ENCODE measurements at places on chromosomes 5 and 9.

GRCh38 chr9:109383356-109383755 lies 62.5 kb upstream of the EPB41L4B start:
- no peak for DNase-seq

DNA sequence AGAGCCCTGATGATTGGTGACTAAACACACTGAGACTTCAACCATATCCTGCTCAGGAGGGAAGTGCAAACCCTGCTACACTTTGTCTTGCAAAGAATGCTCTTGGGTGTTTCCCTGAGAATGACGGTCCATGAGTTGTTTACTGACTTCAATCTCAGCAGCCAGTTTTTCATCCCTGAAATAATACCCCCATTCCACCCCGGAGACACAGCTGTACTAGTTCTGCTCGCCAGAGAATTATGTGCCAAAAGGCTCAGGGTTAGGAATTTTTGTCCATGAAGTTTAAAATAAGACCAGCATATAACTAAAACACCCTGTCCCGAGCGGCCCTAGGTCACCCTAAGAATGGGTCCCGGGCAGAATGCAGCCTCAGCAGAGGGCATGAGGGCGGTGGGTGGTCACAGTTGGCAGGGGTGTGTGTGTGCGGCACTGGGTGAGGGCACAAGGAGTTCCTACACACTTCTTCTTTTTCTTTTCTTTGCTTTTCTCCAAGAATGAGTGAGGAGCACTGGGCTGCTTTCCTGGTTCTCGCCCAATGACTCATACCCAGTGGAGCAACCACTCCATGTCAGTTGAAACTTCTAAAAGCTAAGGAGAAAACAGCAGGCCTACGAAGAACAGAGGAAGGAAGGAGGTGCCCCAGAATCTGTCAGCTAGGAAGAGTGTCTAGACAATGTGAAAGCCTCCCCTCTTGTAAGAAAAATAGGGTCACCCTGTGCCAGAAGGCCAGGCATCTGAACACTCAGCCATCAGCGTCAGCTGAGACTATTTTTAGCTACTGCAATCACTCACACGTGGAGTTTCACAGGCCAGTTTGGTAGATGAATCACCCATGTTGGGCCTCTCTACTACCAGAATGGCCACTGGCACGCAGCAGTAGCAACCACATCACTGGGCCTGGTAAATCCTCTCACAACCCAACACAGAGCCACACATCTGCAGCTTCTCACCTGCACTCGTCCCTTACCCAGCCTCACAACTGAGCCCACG lies 105.9 kb downstream of the DPYSL3 start:
- DNase-seq = no peak

DNA sequence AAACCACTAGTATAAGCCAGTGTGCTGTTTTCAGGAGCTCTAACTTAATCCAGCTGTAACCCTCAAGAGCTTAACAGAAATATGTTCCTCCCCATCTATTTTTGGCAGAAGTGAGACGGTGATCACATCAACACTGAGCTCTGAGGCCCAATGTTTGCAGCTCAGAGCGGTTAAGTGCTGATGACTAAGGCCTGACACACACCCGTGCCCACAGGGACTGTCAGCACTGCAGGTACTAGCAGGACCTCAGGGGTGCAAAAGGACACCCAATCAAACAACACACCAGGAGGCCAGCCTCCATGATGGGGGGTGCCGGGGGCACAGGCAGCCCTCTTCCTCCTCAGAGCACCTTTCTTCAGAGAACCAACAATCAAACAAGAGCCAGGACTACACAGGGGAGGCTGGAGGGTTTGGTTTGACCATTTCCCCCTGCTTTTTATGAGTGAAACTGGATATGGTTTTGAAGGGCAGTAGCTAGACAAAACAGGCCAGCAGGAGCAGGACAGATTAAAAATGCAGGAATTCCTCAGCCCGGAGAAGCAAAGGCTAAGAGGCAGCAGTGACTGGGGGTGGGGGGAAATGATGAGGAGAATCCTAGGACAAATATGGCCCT lies 61.3 kb downstream of the RAPGEF1 start:
- DNase-seq = peak; percentile 86

DNA sequence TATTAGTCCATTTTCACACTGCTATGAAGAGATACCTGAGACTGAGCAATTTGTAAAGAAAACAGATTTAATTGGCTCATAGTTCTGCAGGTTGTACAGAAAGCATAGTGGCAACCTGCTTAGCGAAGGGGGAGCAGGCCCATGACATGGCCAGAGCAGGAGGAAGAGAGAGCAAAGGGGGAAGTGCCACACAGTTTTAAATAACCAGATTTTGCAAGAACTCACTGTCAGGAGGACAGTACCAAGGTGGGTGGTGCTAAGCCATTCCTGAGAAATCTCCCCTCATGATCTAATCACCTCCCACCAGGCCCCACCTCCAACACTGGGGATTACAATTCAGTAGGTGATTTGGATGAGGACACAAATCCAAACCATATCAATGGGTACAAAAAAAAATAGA lies 16.8 kb upstream of the PCSK5 start:
- DNase-seq = no peak
